ENCODE measurements at places on chromosomes 1 and 21. TPM values are rescaled to one million over a fixed set of nuclear protein-coding genes. Genes with fewer than 3 reads are reported as not detected.

Gene FAF1
- total RNA-seq, result 40.9 TPM

- DNase-seq, result no peak
- peaks cover 22% of the 10 kb centered on the region for H3K4me1 ChIP-seq
- no peaks in the 10 kb centered on the region for H3K36me3 ChIP-seq
- H3K27ac ChIP-seq, result no peak overlapping the region
Observed at GRCh38 chr21:37769656-37770055, 146.6 kb downstream of the KCNJ6 start.

- H3K4me1 ChIP-seq, result no peaks in the 10 kb centered on the region
- no peak overlapping the region for H3K4me3 ChIP-seq
- H3K27ac ChIP-seq, result no peak overlapping the region
- no peaks in the 10 kb centered on the region for H3K36me3 ChIP-seq
Observed at GRCh38 chr1:163684785-163685184, 363.0 kb downstream of the NUF2 start.

Gene SHE
- 0.10 TPM for total RNA-seq

Gene LRRC39
- total RNA-seq, result not detected

DNA sequence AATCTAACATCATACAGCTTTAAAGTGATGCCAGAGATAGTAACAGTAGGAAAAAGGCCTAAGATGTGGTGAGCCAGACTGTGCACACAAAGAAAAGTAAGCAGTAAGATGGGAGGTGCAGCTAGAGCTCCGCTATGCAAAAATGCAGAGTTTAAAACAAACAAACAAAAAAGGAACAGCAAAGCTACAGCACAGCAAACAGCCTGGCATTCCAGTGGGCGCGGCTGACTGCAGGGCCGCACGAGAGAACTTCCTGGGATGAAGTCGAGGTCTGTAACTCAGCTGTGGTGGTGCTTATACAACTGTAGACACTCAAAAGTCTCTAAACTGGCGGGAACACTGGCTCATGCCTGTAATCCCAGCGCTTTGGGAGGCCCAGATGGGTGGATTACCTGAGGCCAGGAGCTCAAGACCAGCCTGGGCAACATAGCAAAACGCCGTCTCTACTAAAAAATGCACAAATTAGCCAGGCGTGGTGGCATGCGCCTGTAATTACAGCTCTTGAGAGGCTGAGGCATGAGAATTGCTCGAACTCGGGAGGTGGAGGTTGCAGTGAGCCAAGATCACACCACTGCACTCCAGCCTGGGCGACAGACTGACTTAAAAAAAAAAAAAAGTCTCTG is 30.1 kb downstream of the PRDM15 start:
- H3K36me3 ChIP-seq, result peaks cover 7% of the 10 kb centered on the region
- H3K4me3 ChIP-seq, result no peak overlapping the region
- no peak overlapping the region for H3K27ac ChIP-seq
- DNase-seq, result no peak
- peaks cover 1% of the 10 kb centered on the region for H3K4me1 ChIP-seq
- no peaks in the 10 kb centered on the region for H3K27me3 ChIP-seq

GRCh38 chr1:160877221-160877620 is 7.8 kb downstream of the ITLN1 start:
- DNase-seq, result no peak
- no peak overlapping the region for H3K27ac ChIP-seq
- H3K4me1 ChIP-seq, result no peaks in the 10 kb centered on the region
- H3K27me3 ChIP-seq, result no peaks in the 10 kb centered on the region
- no peak overlapping the region for H3K4me3 ChIP-seq

Gene SLC2A5
- total RNA-seq, result 0.27 TPM

Gene NECTIN4
- total RNA-seq, result 0.12 TPM

Gene CD1D
- not detected for total RNA-seq

DNA sequence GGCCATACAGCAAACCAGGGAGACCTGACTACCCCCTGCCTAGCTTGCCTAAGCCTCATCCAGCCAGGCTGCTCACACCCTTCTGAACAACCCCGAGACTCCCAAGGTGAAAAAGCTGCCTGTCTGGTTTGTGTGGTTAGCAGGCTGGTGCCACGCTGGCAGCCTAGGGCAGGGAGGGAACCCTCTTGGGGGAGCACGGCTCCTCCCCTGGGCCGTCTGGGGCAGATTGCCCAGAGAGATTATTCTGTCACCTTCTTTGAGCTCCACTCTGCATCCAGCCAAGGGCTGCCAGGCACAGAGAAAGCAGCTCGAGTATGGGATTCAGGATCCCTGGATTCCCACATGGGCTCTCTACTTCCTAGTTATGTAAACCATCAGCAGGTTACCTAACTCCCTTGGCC is 27.5 kb upstream of the TCEA3 start:
- no peak overlapping the region for H3K4me3 ChIP-seq
- H3K27ac ChIP-seq, result peak overlapping the region; percentile 45
- no peak for DNase-seq
- peaks cover 12% of the 10 kb centered on the region for H3K36me3 ChIP-seq
- H3K27me3 ChIP-seq, result no peaks in the 10 kb centered on the region

Gene SCCPDH
- total RNA-seq, result 33.5 TPM

GRCh38 chr1:200073286-200073637 is 45.8 kb downstream of the NR5A2 start:
- peaks cover 45% of the 10 kb centered on the region for H3K27me3 ChIP-seq
- peaks cover 13% of the 10 kb centered on the region for H3K4me1 ChIP-seq
- H3K36me3 ChIP-seq, result no peaks in the 10 kb centered on the region
- H3K27ac ChIP-seq, result no peak overlapping the region
- DNase-seq, result no peak
- H3K4me3 ChIP-seq, result no peak overlapping the region

DNA sequence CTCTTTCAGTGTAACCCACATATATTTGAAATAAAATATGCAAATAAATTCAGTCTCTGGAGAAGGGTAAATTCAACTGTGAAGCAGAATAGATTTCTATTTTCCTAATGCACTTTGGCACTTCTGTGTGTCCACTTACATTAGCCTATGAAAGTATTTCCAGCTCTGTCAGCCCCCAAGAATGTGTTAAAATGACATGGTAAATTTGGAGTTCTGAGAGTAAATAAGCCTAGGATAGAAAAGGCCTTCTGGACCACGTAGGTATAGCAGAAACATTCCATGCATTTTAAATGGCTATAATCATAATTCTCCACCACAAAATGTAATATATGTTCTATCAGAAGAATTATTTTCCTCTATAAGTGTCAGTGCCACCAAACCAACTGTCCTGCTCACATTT is 276.2 kb downstream of the NEGR1 start:
- no peak for DNase-seq
- no peaks in the 10 kb centered on the region for H3K36me3 ChIP-seq
- H3K27me3 ChIP-seq, result no peaks in the 10 kb centered on the region
- H3K4me3 ChIP-seq, result no peak overlapping the region
- H3K4me1 ChIP-seq, result peaks cover 36% of the 10 kb centered on the region
- H3K27ac ChIP-seq, result peak overlapping the region; percentile 52

Data from chondrocyte (in vitro differentiated cells).